SK-N-SH (cell line): ENCODE measurements at places on chromosomes 7 and 10. TPM values are rescaled to one million over a fixed set of nuclear protein-coding genes. Genes with fewer than 3 reads are reported as not detected.

- peak; percentile 50 for DNase-seq
Observed at GRCh38 chr7:106793015-106793975, 71.8 kb upstream of the PIK3CG start.

DNA sequence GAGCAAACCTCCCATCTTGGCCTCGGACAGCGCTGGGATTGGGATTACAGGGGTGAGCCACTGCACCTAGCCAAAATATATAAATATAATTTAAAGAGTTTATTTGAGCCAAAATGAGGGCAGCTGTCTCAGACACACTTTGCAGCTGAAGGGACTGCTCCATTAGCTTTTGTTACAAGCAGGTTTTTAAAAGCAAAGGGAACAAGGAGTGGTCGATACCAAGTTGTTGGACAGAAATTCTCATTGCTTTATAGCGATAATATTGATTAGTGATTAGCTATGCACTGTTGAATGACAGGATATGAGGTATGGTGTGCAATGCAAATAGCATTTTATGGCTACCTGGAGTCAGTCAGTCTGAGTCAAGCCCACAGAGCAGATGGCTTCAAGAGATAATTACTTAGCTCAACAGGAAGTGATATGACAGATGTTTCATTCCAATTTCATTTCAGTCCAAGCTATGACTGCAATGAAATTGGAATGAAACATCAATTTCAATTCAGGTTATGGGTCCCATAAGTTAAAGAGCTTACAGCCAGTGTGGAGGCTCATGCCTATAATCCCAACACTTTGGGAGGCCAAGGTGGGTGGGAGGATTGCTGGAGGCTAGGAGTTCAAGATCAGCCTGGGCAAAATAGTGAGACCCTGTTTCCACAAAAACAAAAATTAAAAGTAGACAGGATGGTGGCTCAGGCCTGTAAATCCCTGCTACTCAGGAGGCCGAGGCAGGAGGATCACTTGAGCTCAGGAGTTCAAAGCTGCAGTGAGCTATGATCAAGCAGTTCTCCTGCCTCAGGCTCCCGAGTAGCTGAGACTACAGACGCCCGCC is 23.1 kb downstream of the TYW1 start:
- DNase-seq = peak; percentile 36

DNA sequence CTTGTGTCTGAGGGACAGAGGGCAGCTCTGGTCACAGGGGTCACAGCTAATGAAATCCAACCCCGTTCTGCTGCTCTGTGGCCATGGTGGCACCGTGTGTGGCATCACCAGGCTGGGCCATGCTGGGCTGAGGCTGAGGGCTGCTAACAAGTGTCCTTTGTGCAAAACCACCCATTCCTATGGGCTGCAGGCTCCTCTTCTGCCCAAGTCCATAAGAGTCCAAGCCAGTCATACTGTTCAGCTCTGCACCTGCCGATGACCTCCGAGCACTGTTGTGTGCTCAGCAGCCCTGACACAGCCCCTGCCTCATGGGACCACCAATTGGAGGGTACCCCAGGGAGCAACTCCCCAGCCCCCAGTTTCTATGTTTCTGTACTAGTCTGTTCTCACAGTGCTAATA is 133.1 kb downstream of the WDR11 start:
- no peak for DNase-seq

DNA sequence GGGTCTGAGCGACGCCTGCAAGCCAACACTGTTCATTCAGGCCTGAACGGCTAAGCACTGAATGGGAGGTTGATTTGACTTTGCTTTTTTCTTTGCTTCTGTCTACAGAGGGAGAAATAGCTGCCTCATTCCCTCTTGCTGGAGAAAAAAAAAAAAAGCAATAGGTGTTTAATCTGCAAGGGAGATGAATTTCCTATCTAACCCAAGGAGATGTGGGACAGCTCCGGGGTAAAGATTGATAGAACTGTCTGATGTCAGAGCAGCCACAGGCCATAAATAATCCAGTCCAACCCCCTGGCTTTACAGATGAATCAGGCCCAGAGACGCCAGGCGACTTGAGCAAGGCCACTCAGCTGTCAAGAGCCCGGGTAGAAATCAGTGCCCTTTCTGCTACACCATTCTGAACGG is 168.0 kb downstream of the ARHGAP12 start:
- DNase-seq = no peak

GRCh38 chr10:75740541-75740940 is 309.1 kb downstream of the LRMDA start:
- DNase-seq = no peak

DNA sequence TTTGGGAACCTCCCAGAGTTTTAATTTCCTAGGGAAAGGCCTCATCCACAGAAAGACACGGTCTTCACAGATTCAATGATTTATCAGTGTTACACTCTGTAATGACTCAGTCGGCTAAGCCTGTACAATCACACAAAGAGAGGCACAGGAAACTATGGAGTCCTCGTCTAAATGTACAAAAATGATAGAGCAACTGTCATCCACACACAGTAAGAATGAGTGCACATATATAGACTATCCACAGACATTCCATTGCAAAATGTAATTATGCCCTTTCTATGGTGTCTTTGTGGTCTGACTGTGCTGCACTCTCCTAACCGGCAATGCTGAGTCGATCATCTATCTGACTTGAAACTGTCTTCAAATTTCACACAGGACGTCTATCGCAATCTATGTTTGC is 3.5 kb upstream of the NAMPT start:
- DNase-seq = no peak

- no peak for DNase-seq
Observed at GRCh38 chr10:96991313-96991841, 159.3 kb downstream of the LCOR start.

DNA sequence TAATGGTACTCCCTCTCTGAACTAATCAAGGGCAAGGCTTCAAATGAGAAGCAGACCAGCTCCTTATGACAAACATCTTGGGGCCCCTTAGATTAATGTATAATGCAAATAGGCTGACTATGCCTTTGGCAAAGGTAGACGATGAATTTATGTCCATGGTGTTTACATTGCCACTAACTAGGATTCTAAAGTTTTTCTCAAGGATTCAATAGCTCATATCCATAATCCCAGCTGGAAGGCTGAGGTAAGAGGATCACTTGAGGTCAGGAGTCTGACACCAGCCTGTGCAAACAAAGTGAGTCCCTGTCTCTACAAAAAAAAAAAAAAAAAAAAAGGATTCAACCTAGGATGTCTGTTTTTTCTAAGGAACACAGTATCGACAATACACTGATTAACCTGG is 96.5 kb downstream of the ORC5 start:
- no peak for DNase-seq

- no peak for DNase-seq
Observed at GRCh38 chr7:27160145-27160545, 3.7 kb upstream of the HOXA7 start.

GRCh38 chr7:128993419-128993818 is 55.7 kb downstream of the IRF5 start:
- peak; percentile 16 for DNase-seq

DNA sequence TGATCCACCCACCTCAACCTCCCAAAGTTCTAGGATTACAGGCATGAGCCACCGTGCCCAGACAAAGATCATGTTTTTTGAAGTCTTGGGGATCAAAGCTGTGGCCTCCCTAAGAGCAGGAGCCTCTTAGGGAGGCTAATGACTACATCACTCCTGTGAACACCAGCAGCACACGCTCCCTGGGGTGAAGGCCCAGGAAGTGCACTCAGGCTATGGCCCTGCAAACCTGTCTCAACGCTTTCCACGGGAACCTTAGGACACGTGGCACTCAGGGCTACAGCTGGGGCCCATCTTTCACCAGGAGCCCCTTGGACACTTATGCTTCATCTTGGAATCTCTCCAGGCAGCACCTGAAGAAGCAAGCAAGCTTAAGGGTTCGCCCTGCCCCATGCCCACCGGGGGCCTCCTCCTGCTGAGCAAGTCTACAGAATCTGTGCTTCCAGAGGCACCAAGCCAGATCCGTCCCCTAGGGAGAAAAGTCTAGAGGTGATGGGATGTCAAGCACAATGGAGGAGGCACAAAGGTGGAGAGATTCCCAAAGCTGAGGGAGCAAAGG is 18.4 kb downstream of the VSTM4 start:
- no peak for DNase-seq

DNA sequence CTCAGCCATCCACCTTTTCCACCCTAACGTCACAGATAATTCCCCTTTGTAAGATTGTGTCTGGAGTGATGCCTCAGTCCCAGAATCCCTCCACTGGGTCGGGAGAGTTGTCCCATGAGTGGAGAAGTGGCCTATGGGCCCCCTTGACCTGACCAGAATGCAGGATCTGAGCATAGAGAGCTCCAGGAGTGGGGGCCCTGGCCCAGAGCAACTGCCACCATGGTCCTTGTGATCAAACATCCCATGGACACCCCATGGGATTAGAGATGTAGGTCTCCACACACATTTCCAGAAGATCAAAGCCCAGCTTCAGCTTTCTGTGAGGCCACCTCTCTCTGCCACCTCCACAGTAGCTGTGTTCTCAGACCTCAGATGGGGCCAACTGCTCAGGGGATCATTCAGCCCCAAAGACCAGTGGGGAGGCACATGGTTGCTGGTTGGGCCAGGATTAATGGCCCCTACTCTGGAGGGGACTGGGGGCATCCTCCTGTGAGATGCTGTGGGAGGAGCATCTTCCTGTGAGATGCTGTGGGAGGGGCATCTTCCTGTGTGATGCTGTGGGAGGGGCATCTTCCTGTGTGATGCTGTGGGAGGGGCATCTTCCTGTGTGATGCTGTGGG is 28.5 kb upstream of the DPYSL4 start:
- DNase-seq = peak; percentile 88

- no peak for DNase-seq
Observed at GRCh38 chr10:3710764-3711163, 74.2 kb downstream of the KLF6 start.

DNA sequence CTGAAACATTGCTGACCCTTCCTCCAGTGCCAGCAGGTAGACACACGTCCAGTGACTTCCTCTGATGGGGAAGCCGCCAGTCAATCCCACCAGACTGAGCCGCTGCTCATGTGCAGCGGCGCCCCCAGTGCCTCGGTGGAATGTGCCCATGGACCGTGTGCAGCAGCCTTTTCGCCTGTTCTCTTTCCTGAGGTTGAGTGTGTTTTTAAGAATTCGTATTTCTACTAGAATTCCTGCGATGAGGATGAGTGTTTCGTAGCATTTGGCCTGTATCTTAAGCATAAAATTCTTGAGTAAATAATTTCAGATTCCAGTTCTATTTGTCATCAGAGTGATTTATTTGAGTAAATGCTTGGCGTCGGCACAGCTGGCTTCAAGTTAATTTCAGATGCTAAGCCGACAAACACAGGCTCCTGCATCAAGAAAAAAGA is 35.4 kb downstream of the BNIP3 start:
- DNase-seq = no peak

DNA sequence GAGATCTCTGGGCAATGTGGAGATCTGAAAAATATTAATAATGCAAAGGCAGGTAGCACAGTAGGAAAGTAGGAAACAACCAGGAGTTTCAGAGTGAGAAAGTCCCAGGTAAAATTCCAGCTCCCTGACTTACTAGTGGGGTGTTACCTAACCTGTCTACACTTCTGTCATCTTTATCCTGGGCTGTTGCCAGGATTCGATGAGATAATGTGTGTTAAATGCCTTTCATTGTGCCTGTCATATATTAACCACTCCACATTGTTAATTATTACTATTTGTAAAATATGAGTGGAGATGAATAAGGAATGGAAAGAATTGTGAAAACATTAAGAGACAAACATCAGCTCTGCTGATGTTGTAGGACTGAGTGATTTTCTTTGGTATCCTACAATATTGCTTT is 50.0 kb upstream of the FRMD4A start:
- DNase-seq = no peak

GRCh38 chr7:97871659-97872024 is 566 bp downstream of the ASNS start:
- no peak for DNase-seq

DNA sequence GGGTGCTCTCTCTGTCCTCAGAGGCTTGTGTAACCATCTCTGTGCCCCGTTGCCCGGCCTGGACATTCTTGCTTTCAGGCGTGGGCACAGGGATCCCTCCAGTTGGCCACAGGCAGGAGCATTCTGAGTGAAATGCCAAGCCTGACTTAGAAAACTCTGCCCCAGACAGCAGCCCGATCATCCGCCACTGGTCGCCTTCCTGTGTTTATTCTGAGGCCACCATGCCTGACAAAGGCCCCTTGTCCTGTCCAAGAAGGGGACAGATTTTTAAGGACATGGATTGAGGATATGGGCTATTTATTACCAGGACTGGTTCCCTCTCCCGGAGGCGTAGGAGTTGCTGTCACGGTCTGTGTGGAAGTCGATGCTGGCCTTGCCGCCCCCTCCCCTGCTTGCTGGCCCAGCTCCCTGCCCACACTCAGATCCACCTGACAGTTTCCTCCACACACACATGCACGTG is 54.3 kb downstream of the SPOCK2 start:
- DNase-seq = no peak

GRCh38 chr10:23325132-23325531 is 19.5 kb downstream of the C10orf67 start:
- no peak for DNase-seq

DNA sequence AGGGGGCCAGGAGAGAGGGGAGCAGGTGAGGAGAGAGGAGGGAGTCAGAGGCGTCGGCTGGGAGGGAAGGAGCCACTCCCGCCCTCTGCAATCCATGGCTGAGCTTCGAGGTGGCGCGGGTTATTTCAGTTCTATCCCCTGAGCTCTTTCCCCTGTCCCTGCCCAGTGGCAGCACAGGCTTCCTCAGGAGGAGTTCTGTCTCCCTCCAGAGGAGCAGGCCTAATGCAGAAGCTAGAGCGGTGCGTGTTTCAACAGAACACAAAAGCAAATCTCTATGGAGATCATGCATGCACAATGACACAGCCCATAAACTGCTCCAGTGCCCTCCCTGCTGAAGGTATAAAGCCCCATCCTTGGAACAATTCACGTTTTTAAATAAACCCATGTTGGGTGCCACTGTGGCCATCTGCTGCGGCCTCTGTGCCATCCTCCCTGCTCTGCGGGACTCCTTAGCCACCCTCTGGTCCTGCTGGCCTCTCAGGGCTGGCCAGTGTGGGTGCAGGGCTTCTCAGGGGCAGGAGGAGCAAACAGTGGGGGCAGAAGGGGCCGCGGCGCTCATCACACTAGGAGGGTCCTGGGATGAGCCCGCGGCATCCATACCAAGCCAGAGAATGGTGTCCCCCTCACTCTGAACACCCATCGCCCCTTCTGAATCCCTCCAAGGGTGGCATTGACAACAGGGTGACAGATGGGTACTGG is 192.6 kb upstream of the LYZL2 start:
- no peak for DNase-seq

- DNase-seq = no peak
Observed at GRCh38 chr7:155166108-155166507, 96.0 kb downstream of the HTR5A start.

DNA sequence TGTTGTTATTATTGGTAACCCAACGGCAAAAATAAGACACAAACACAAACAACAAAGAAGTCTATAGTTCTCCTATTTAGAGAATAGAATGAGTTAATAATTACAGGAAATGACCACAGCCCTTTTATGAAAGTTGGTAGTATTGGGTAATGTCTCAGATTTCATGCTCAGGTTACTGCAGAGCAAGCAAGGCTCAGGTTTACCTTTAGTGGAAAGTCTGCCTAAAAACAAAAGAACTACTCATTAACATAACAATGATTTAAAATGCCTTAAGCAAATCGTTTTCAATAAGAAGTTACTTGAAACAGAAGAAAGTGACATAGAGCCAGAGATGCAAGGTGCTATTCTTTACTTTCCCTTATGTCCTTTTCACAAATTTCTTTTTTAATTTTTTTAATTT is 441.2 kb downstream of the PLXDC2 start:
- no peak for DNase-seq

Gene CYP17A1
- polyA plus RNA-seq = not detected in 2 replicates

Gene SYNPO2L
- polyA plus RNA-seq = 0.05 TPM in 1 of 2 replicates, not detected in the other

Gene OTUD1
- polyA plus RNA-seq = 5.8 and 8.5 TPM in 2 replicates

Gene RET
- 3.2 and 6.8 TPM in 2 replicates for polyA plus RNA-seq

Gene SNX13
- 8.3 and 13.0 TPM in 2 replicates for polyA plus RNA-seq

Gene GIMAP4
- not detected in 2 replicates for polyA plus RNA-seq

Gene CPA2
- polyA plus RNA-seq = 0.03 TPM in 1 of 2 replicates, not detected in the other

Gene SPDYE9
- 0.08 TPM in 1 of 2 replicates, not detected in the other for polyA plus RNA-seq
